Retina (tissue), 1 donor: ENCODE measurements at places on chromosomes 13 and 19.
A peak's percentile ranks its signal among the peaks of the same experiment; 100 is the strongest.

- DNase-seq, result no peak
These were observed 102.2 kb upstream of the MBNL2 start for GRCh38 chr13:97119943-97120342.

DNA sequence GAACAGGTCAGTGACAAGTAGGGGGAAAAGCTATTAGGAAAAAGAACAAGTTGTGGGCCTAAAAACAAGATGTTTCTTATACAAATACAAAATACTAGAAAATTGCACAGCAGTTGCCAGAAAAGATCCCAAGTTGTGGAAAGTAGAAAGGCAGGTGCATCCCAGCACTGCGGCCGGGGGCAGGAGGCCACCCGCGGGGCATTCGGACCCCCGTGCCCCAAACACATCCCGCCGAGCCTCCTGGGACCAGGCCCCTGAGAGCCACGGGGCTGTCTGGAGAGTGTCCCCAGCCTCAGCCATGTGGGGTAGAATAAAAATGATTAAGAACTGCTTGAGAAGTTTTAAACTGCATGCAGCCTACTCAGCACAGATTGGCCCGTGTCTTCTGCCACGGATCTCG is 11.4 kb downstream of the RASA3 start:
- DNase-seq, result no peak

DNA sequence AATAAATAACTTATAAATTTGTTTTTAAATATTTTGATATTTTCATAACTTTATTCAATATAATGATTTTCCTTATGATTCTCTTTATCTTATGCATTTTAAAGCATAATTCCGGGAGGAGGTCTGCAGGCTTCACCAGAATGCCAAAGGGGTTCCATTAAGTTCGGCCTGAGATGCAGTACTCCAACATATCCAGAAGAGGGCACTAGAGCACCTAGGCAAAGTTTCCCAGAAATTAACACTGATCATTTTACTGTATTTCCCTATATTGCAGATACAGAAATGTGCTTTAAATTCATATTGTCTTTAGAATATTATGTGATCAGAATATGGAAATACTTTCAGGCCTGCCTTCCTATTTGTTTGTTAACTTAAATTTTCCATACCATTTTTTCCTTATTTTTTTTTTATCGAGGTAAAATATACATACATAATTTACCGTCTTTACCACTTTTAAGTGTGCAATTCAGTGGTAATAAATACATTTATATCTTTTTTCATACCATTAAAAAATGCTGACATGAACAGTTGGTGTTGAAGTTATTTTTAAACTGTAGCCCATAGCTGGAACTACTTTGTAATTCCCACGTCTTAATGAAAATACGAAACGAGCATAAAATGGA is 58.9 kb upstream of the TM9SF2 start:
- peak; percentile 55 for DNase-seq

DNA sequence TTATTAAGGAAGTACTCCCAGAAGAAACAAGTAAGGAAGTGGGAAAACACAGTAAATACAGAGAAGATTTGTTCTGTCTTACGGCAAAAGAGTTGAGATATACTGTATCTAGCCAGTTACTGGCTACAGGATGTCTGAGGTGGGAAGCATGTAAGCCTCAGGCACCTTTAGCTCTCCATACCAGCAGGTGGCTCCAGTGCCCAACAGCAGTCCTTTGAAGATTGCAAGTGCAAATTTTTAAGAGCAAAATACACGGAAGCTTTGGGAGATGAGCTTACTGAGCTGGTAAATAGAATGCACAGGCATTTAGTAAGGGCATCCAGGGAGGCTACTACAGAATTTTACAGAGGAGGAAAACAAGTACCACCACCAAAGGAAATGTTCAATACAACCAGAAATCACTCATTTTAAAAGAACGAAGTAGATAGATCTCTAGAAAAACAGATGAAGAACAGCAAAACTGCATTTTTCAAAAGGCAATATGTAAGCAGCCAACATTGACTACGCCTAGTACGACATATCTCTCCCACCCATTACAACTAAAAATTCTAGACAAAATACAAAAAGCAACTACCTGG is 57.9 kb upstream of the VSTM2B start:
- no peak for DNase-seq

GRCh38 chr19:3687774-3688706 is 12.2 kb downstream of the PIP5K1C start:
- DNase-seq, result no peak

DNA sequence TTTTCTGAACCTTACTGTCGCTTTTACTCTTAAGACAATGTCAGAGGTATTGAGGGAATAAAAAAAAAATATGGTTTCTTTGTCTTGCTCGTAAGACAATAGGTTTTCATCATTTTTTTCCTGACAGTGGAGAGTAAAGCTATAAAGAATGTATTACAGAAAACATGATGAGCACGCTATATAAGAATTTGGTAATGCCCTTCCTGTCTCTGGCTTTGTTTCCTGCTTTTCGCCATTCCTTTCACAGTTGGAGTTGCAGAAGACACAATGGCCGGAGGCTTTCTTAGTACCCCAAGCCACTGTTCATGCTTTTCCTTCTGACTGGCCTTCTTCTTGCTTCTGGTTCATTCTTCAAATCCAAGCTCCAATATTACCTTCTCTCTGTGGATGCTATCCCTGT is 101.0 kb upstream of the DACH1 start:
- DNase-seq, result no peak

- no peak for DNase-seq
These were observed 322 bp downstream of the ZNF558 start for GRCh38 chr19:8831832-8832131.

DNA sequence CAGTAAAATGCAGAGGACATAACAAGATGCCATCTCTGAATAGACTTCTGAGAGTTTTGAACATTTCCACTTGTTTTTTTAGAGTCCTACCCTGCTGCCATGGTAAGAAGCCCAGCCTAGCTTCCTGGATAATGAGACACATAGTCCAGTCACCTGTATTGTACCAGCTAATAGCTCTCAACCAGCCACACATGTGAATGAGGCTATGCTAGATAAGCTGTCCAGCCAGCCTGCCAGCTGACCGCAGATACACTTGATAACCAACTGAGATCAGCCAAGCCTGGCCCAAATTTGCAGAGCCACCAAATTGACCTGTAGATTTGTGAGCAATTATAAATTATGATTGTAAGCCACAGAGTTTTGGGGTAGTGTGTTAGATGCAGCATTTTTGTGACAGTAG is 10.7 kb downstream of the RFXAP start:
- DNase-seq, result no peak

DNA sequence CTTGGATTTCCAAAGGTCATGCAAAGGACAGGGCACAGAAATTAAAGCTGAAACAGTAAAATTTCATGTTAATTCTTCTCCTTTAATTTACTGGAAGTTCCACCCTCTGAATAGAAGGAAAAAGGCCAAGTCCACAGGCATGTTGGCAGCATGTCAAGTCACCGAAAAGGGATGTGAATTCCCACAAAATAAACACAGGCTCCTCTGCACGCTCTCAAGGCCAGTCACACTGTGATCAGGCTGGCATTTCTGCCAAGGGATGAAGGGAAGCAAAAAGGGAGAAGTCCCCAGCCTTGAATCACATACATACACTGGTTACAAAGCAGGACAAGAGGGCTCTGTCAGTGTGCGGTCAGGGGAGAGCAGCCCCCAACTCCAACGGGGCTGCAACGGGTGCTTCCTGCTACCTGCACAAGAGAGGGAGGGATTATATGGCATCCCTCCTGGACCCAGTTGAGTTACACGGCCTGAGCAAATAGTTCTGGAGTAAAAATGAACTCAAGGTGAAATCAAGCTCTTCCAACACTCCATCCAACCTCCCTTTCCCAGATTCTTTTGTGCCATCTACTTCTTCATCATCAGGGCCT is 6.9 kb downstream of the DCLK1 start:
- DNase-seq, result no peak

- no peak for DNase-seq
These were observed 24.3 kb downstream of the GPX4 start for GRCh38 chr19:1128106-1128505.

- no peak for DNase-seq
These were observed 578.5 kb downstream of the EFNB2 start for GRCh38 chr13:105956921-105957320.

GRCh38 chr19:28307487-28307886 is 905.5 kb downstream of the UQCRFS1 start:
- DNase-seq, result peak; percentile 49

- no peak for DNase-seq
These were observed 159.1 kb downstream of the KATNAL1 start for GRCh38 chr13:30148171-30148754.

GRCh38 chr13:113553511-113554332 is 30.8 kb upstream of the TFDP1 start:
- DNase-seq, result no peak

DNA sequence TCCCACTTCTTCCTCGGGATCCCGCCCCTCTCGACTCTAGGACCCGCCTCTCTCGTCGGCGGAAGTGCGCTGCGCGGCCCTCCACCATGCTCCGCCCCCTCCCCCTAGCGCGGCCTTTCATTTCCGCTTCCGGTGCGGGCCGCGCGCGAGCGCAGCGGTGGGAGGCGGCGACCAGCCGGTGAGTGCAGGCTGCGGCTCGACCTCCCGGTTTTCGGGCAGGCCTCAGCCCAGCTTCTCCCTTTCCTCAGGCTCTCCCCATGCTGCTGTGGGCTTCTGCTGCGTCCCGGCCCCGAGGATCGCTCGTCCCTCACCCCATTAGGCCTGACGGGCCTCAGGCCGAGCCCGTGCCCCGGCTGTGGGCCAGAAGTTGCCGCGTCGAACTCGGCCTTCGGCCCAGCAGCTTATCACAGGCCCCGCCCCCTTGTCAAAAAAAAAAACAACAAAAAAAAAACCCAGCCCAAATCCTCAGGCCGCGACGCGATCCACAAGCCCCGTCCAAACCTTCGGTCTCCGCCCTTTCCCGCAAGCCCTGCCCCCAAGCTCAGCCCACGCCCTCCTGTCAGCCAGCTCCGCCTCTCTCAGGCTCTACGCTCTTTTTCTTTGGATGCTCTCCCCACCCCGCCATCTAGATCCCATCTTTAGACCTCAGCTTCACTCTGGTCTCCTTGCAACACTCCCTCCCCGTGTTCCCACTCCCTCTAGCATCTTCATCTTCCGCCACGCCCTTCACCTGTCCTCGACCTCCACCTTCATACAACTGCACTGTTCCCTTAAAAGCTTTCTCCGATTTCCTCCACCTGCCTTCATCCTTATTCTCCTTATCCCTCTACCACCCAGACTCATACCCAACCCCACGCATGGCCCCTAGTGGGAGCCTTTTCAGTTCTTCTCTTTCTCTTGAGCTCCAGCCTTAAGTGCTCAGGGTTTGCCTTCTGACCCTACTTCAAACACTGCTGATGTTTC is at the start of gene CLASRP:
Gene CLASRP (plus strand): TSS at position 115 of the 963 bp plus-strand sequence. CDS start 1,168 bp downstream, outside the sequence.
- peak; percentile 91 for DNase-seq

DNA sequence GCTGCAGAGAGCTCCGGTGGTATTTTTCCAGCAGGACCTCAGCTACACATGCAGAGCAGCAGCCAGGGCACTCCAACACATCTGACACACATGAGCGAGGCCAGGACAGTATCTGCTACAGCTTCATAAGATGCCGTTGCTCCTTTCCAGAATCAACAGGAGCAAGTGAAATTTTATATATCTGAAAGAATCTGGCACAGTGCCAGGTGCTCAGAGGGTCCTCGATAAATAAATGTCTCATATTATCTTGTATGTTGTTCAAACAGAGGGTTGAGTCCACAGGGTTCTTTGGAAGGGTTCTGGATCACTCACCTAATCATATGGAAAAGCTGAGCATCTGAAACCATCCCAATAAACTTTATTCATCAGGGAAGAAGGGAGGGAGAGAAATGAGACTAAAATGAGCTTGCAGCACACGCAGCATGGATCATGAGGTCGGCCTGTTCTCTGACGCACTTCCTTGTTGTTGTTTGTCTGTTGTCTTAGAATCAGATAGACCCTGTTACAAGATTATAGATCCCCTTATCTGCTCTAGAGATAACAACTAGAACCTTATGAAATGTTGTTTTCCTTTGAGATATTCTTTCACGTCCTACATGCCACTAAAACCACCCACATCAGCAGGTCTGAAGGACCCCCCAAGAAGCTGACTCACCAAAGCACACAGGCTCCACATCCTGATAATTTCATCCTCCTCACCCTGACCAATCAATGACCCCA is 3.2 kb upstream of the METTL21C start:
- DNase-seq, result no peak

GRCh38 chr13:20131057-20131832 is 29.6 kb downstream of the GJA3 start:
- no peak for DNase-seq
